ENCODE measurements at places on chromosomes 3 and 15.

DNA sequence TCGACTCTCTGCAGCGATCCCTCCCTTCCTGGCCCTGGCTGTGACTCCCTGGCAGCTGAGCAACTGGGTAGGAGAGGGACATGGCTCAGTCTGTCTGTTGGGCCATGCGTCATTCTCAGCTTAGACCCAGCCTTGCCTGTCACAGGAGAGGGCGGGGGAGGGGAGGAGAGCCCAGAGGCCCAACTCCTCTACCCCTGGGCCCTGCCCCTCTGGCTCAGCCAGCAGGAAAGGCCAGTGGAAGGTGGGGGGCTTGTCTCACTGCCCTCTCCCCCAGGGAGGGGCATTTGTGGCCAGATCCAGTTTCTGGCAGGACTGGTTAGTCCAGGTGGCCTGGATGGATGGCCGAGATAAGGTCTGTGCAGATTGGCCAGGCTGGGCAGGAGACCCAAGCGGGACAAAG lies 31.6 kb downstream of the DNAJB8 start:
- DNase-seq, result no peak

DNA sequence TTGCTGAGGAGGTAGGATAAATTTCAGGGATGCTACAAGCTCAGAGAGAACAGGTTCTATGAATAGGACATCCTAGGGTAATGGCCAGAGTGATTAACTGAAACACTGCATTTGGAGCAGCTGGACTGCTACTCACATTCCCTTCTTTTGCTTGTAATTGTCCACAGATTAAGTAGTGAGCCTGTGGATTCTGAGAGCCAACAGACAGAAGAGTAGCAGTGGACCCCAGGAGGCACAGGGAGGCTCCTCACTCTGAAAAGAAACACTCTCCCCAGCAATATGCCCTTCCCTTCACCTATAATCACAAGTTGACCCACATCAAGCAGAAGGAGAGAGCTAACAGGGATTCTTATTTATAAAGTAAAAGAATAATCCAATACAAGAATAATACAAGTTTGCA lies 10.6 kb upstream of the RFX7 start:
- DNase-seq, result no peak

GRCh38 chr3:126100269-126100633 lies 16.3 kb upstream of the SLC41A3 start:
- DNase-seq, result no peak

DNA sequence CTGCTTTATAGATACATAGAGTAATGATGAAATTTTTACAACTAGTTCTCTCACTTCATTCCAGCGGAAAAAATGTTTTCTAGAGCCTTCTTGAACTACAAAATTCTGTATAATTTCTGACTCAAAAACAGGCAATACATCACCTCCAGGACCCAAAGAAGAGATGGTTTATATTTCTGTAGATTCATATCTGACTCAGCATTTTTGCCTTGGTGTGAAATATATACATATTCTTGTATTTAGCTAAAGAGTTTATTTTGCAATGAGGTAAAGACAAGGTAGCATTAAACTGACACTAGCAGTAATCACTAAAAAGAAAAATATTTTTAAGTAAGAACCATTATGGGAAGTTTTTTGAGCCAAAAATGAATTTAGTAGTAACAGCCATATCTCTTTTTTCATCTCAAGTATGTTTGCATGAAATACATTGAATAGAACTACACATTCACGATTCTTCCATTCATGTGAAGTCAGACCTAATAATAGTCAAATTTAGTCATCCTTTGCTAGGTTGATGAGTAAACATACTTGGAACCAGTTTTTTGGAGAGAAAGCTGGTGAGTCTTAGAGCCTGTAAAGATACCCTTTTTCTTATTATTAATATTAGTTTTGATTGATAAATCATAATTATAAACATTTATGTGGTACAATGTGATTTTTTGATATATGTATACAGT lies 31.6 kb downstream of the COL8A1 start:
- no peak for DNase-seq

GRCh38 chr15:80070840-80071239 lies 11.4 kb downstream of the ZFAND6 start:
- DNase-seq, result no peak

DNA sequence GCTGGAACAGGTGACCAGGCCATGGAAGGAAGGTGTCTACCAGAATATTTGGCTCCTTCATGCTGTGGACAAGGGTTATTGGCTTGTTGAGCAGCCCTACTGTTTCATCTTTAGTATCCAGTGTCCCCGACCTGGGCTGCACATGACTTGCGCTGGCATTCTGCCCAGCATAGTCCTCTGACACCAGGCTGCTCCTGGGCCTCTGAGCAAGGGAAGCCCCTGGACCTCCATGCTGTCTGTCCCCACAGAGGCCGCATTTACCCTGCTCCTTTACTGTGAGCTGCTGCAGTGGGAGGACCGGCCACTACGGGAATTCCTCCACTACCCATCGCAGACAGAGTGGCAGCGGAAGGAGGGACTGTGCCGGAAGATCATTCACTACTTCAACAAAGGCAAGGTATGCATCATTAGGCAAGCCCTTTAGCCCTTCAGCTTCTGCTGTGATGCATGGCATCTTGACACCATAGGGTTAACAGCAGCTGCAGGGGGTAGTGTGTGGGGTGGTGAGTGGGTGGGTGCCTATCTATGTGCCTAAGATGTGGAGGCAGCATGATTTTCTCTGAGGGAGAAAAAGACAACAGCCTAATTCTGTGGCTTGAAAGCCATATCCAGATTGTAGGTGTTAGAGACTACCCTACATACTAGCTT lies 44.0 kb upstream of the MANF start:
- DNase-seq, result no peak

DNA sequence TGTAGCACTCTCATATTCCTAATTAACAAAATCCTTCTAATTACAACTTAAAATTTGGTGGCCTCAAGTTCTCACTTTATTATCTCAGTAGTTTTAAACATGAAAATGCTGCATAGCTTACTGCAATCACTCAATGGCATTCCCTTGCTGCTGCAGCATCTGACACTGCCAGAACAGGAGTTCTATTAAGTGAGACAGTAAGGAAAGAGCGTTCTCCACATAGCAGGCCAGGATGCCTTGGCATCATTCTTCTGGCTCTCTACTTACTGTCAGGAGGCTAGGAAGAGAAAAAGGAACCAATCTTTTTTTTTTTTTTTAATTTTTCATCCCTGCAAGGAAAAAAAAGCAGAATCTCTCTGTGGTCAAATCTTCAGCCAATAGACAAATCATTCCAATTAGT lies 3.2 kb downstream of the CNBP start:
- no peak for DNase-seq

- no peak for DNase-seq
Measured at GRCh38 chr15:76321171-76321570, 9.9 kb upstream of the ETFA start.

DNA sequence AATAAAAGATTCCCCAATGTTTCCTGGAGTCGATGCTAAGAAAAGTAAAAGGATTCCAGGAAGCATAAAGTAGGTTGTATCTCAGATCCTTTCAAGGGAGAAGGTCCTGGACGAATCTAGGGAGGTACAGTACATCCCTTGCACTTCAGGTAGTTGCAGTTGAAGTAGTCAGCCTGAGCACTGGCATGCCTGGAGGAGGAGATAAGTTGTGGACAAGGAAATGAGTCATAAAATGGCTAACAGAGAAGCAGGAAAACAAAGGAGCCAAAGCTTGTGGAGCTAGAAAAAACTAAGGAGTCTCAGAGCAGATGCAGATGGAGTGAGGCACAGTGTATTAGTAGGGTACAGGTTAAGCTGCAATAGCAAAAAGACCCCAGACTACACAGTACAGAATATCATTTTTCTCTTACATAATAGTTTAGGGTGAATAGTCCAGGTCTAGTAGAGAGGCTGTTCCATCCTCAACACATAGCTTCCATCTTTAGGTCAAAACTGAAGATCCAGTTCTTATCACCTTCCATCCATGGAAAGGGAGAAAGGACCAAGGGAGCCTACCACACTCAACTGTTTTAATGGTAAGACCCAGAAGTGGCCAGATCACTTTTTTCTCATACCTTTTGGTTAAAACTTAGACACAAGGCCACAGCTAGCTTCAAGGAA lies 41.3 kb downstream of the COL6A5 start:
- DNase-seq, result no peak

- no peak for DNase-seq
Measured at GRCh38 chr3:107985496-107985895, 105.3 kb downstream of the CD47 start.

DNA sequence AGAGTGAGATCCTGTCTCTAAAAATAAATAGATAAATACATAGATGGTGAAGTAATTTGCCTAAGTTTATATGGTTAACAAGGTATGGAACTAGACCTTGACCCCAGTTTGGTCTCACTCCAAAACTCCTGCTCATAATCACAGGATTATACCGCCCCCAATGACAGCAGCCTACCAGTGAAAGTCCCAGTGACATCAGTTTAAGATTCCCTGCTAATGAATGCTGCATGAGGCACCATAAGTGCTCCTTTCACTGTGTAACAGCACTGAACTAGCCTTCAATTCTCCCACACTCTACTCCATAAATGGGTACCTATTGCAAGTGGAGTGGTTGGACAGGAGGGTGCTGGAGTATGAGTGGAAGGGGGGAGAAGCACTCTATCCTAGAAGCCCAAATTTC lies 23.7 kb upstream of the THSD4 start:
- no peak for DNase-seq

DNA sequence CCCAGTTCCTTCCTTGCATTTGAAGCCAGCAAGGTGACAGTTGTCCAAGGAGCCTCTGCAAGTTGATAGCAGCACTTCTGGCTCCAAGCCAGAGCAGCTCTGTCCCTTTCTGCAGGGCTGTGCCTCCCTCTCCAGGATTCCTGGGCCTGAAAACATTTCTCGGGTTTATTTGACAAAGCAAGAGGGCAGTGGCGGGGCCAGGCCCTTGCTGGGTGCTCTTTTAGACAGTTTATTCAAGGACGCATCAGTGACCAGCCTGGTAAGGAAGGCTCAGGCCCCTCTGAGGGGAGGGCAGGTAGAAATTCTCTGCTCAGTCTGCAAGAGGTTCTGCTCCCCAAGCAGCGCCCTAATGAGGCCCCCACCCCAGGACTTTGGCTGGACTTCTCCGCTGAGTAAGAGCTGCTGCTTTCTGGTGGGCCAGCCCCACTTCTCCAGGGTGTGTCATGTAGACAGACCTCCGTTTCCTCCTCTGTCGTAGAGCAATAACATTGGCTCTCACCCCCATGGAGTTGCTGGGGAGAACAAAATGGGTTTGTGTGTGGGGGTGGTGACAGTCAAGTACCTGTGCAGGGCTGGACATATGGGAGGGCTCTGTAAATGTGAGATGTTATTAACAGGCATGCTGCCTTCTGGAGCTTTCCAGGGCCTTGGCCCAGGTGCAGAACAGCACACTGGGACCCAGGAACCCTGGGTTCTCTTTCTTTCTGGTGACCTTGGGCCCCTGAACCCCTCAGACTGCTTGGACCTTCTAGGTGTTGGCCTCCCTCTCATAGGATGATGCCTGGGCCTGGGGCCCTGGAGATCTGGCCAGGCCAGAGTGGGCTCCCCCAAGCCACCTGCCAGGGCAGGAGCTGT lies 146.2 kb upstream of the TLE3 start:
- peak; percentile 56 for DNase-seq

- DNase-seq, result no peak
Measured at GRCh38 chr15:28096411-28096669, 2.8 kb downstream of the OCA2 start.

DNA sequence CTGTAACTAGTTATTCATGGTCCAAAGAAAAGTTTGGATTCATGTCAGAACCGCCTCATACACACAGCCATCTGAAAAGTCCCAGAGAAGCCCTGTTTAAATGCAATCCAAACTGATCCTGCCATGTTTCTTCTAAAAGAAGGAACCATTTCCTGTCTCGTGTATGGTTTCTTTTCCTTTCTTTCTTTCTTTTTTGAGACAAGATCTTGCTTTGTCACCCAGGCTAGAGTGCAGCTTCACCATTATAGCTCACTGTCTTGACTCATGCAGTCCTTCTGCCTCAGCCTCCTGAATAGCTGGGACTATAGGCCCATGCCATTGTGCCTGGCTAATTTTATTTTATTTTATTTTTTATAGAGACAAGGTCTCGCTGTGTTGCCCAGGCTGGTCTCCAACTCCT lies 77.4 kb upstream of the NSMCE3 start:
- DNase-seq, result no peak

DNA sequence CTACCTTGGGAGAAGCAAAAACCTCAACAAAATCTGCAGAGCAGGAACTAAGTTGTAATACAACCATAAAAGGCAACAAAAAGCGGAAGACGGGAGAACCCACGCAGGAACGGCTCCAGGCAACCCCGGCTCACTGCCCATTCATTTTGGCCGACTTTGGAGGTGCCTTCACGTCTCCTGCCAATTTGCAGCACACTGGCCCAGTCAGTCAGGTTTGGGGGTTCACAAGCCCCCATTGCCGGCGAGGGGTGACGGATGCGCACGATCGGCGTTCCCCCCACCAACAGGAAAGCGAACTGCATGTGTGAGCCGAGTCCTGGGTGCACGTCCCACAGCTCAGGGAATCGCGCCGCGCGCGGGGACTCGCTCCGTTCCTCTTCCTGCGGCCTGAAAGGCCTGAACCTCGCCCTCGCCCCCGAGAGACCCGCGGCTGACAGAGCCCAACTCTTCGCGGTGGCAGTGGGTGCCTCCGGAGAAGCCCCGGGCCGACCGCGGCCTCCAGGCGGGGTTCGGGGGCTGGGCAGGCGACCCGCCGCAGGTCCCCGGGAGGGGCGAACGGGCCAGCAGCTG lies 463 bp downstream of the TERC start:
- DNase-seq, result peak; percentile 82

GRCh38 chr3:107347751-107348150 lies 29.5 kb upstream of the CCDC54 start:
- no peak for DNase-seq

DNA sequence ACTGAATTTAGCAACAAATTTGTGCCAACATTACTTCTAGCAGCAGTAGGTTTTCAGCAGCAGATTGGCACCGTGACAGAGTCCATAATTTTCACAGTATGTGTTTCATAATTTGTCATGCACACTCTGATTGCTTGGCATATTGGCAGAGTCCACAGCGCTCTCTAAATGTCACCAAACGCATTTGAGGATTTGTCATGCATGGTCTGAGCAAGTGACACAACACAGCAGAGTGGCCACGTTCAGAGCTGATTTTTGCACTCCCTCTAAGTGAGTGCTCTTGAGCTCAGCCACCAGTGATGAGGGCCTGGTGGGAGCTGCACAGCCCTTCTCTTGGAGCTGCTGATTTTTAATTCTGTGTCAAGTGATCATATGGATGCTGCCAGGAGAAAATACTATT lies 1270.8 kb downstream of the ROBO1 start:
- no peak for DNase-seq

GRCh38 chr3:28286595-28286994 lies 45.2 kb downstream of the CMC1 start:
- no peak for DNase-seq

- DNase-seq, result no peak
Measured at GRCh38 chr15:38885001-38885400, 320.4 kb upstream of the RASGRP1 start.

DNA sequence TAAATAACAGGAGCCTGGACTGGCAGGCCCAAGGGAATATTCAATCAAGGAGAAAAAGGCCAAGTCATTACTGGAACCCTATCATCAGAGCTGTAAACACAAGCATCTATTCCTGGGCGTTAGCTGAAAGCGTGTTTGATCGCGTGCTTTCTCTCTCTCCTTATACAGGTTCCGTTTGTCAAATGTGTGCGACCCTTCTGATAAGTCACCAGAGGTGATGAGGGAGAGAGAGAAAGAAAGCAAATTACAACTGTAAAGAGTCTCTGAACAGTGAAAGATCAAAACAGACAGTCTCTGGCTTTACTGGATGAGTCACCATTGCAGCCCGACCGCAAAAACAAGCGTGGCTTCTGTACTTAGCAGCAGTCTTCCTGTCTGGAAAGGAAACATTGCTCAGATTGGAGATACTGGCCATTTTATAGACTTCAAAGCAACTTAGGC lies 39.5 kb upstream of the TPRG1 start:
- no peak for DNase-seq
